Eye (tissue), 1 donor: ENCODE measurements at places on chromosomes 12 and 14.
A peak's percentile ranks its signal among the peaks of the same experiment; 100 is the strongest.

- peak; percentile 96 for DNase-seq
Measured at GRCh38 chr12:127145929-127146789, 1120.8 kb upstream of the TMEM132C start.

DNA sequence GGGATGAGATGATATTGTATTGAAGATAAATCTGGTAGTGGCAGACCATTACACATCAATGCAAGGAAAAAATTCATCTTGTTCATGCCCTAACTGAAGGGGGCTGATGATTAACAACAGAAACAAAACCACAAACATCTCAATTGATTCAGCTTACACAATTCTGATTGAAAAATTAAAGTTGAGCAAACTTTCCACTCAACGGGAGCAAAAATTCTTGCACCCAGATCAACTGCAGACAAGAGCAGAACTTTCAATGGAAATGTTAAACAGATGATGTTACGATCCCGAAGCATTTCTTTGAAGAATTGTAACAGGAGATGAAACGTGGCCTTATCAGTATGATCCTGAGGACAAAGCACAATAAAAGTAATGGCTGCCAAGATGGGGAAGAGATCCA lies 172.4 kb upstream of the SOX5 start:
- no peak for DNase-seq

DNA sequence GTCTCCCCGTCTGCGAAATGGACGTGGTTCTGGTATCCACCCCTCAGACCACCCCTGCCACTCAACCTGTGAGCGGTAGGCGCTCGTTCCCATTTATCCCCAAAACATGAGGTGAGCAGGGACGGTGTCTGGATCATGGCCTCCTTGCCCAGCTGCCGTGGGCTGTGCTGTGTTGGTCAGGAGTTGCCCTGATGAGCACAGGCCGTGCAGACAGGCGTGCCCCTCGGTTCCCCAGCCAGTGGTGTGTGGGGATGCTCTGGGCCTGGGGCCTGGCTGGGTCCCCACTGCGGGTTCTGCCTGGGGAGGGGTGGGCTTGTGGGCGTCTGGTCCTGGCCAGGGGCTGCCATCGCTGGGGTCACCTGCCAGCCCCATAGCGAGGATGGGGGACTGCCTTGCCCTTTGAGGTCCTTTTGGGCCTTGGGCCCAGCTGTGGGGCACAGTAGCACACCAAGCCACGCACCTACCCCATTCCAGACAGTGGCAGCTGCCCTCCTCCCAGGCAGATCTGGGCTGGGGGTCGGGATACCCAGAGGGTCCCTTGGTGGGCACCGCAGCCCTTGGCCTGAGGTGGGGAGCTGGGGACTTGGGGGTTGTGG lies 11.3 kb upstream of the PUS1 start:
- no peak for DNase-seq

- no peak for DNase-seq
Measured at GRCh38 chr14:106228541-106229158, 702.3 kb downstream of the TMEM121 start.

DNA sequence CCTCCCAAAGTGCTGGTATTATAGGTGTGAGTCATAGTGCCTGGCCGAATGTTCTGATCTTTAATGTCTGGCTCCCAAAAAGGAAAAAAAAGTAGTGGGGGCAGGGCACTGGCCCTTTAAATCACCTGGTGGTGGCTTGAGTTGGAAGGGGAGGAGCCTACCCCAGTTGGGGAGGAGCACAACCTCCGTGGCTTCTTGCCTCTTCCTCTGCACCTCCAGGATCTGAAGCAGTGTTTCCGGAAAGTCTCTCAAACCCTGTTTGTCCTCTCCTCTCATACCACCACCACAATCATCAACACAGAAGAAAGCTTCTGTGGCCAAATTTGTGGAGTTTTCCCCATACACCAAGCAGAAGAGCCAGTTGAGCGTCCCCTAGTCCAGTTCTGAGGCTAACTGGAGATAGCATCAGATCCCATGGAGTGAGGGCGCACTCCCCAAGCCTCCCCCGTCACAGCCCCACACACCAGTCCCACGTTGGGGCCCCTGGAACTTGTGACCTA lies 24.3 kb upstream of the RCOR1 start:
- DNase-seq = no peak

DNA sequence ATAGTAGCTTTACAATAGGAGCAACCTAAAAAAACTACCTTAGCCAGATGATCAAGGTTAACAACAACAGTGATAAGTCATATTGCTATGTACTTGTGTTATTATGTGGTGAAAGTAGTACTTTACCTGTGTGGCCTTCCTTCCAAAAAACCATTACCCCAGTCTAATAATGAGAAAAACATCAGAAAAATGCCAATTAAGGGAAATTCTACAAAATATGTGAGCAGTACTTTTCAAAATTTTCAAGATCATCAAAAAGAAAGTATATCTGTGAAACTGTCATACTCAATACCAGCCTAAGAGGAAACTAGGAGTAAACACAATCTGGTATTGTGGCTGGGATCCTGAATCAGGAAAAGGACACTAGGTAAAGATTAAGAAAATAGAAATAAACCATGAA lies 165.3 kb upstream of the PKP2 start:
- no peak for DNase-seq

DNA sequence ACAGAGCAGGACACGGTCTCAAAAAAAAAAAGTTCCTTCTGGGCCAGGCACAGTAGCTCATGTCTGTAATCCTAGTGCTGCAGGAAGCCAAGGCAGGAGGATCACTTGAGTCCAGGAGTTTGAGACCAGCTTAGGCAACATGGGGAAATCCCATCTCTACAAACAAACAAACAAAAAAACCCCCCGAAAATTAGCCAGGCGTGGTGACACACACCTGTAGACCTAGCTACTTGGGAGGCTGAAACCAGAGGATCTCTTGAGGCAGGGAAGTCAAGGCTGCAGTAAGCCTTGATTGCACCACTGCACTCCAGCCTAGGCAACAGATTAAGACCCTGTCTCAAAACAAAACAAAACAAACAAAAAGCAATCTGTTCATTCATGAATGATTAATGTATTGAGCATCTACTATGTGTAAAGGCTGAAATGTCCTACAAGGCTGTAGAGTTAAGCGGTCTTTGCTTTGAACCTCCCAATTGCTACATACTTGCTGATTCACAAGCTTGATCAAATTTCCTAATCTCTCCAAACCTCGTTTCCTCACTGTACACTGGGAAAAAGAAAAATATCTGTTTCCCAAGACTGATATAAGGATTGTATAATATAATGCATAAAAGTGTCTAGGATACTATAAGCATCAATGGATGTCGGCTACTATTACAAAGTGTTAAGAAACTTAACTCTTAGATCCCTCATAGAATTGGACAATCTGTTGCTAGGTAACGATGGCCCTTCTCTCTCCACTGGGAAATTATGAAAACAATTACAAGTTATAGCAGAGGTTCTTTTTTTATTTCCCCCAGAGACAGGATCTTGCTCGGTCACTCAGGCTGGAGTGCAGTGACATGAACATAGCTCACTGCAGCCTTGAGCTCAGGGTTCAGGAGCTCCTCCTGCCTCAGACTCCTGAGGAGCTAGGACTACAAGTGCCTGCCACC lies 7.9 kb upstream of the RILPL2 start:
- no peak for DNase-seq

- DNase-seq = no peak
Measured at GRCh38 chr12:54564768-54565167, 15.4 kb downstream of the PDE1B start.

- no peak for DNase-seq
Measured at GRCh38 chr12:128627659-128628058, 196.1 kb downstream of the SLC15A4 start.

- no peak for DNase-seq
Measured at GRCh38 chr14:79960288-79960687, 251.0 kb downstream of the DIO2 start.

GRCh38 chr14:52919971-52920370 lies 30.9 kb downstream of the FERMT2 start:
- no peak for DNase-seq

- no peak for DNase-seq
Measured at GRCh38 chr12:129184127-129184928, 331.1 kb downstream of the GLT1D1 start.

GRCh38 chr14:92670160-92670559 lies 78.3 kb downstream of the LGMN start:
- peak; percentile 54 for DNase-seq

- no peak for DNase-seq
Measured at GRCh38 chr14:56221382-56222128, 103.3 kb downstream of the PELI2 start.

GRCh38 chr14:36820111-36820709 lies 158.6 kb downstream of the PAX9 start:
- DNase-seq = no peak

DNA sequence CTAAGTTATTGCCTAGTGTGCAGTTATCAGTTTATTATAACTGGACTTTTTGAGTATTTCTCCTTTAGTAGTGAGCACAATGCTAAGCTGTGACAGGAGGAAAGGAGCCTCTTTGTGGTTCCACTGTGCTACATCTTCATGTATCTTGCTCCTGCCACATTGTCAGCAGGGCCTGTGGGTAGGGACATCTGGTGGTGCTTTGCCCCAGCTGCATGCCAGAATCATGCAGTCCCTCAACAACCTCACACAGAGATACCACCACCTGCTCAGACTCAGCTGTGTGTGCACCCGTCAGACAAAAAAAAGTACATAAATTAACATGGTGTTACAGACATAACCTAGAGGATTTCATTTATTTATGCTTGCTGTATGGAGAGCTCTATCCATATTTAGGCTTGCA lies 51.1 kb downstream of the MIS18BP1 start:
- peak; percentile 14 for DNase-seq

- no peak for DNase-seq
Measured at GRCh38 chr12:4308334-4308950, 12.6 kb upstream of the TIGAR start.

DNA sequence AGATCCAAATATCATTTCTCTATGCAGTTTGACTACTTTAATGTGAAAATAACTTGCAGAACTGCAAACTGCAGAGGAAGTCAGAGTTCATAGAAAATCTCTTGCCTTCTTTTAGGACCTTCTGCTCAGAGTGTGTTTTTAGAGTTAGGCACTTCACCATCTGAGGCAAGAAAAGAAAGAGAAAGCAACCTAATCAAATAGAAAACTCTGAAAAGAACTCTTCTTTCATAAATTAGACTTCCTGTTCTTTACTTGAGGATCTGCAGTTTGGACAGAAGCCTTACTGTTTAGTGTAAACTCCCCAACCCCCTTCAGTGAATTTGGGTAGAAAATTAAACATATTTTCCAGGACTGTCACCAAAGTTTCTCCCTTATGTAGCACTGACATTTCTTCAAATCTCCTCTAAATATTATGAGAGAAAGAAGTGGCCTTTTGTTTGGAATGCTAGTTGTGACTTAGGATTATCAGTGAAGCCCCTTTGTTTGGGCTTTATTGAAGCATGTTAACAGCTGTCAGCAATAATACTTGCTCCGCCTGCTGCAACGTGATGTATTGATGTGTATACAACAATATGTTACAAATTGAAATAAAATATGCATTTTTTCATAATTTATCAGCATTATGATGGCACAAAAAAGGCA lies 99.5 kb downstream of the PDZRN4 start:
- DNase-seq = peak; percentile 57

- no peak for DNase-seq
Measured at GRCh38 chr14:102781063-102781462, 3.8 kb downstream of the TRAF3 start.

DNA sequence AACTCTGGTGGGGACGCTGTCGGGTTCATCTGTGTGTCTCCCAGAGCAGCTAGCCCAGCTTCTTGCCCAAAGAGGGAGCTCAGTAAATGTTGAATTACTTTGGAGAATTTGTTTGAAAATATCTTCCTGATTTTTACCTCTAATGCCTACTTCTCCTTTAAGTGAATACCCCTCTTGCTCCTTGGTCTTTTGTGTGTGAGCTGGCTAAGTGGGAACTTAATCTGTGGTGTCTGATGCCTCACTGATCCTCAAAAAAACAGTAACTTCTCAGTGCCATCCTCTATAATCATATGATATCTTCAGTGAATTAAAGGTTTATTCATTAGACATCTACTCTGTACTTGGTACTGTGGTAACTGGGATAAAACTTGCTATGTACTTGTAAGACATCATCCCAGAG lies 7.7 kb upstream of the PSMA6 start:
- no peak for DNase-seq

GRCh38 chr12:6831450-6831995 lies 3.3 kb downstream of the P3H3 start:
- no peak for DNase-seq

DNA sequence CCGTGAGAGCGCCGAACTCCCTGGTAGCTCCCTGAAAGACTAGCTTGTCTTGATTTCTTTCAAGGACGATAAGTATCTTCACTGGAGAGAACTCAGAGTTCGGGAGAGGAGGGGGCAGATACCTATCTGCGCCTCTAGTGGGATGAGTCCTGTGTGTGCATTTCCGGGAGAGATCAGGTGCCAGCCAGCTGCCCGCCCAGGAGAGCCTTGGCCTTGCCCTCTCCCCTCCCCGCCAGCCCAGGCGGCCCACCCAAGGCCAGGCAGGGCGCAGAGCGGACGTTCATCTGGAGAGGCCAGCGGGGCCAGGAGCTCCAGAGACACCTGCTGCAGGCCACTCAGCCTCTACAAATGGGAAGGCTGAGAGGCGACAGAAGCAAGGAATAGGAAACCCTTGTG lies 1.0 kb downstream of the CD9 start:
- DNase-seq = peak; percentile 59

GRCh38 chr12:57320639-57321038 lies 69.7 kb upstream of the STAC3 start:
- DNase-seq = no peak

GRCh38 chr12:97404543-97404942 lies 58.1 kb upstream of the RMST start:
- peak; percentile 84 for DNase-seq
